ENCODE measurements at places on chromosomes 5 and 9.

- no peak for DNase-seq
Observed at GRCh38 chr9:22026696-22027095, 17.6 kb upstream of the CDKN2B start.

DNA sequence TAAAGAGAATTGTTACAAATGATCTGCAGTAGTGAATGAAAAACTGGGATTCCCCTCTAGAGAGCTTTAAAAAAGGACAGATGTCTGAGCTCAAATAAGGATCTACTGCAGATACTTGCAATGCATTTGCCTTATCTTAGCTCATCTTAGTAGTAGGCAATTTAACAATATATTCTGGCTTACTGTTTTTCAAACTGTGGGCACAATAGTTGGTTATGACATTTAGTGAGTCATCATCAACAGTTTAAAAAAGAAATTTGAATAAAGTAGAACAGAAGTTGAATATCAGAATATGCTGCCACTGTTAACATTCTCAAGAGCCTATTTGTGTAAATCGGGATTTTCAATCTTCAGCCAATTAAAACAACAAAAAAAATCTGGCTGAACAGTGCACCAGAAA, 6.7 kb upstream of the CAST start:
- DNase-seq, result no peak

DNA sequence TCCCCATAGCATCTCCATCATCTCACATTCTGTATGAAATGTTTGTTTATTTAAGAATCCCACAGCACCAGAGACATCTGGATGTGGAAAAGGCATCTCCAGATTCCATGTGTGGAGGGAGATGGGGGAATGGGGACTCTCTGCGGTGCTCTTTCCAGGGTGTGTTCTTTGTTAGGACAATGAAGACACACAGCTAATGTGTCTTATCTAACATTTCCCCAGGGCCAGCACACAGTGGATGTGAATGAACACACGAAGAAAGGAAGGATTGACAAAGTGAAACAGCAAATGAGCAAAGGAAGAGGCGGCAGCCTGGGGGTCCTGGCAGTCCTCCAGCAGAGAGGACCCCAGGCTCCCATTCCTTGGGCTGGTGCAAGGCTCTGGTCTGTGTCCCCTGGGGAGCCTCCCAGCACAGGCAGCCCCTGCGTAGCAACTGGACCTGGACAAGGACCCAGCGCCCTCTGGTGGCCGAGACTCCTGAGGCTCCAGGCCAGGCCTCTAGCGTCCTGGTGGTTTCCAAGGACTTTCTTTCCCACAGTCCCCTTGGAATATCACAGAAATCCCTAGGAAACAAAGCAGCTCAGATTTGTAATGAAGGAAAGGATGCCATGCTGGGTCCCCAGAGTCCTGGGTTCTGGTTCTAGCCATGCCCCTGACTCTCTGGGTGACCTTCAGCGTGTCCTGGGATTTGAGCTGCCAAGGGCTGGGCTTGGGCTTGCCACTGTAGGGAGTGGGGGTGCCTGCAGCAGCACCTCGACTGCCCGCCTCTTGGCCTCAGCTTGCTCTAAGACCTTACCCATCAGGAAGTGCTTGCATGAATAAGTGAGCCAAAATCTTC, 3.5 kb upstream of the PDLIM7 start:
- peak; percentile 87 for DNase-seq

- DNase-seq, result no peak
Observed at GRCh38 chr5:159956074-159956473, 39.8 kb downstream of the ADRA1B start.

DNA sequence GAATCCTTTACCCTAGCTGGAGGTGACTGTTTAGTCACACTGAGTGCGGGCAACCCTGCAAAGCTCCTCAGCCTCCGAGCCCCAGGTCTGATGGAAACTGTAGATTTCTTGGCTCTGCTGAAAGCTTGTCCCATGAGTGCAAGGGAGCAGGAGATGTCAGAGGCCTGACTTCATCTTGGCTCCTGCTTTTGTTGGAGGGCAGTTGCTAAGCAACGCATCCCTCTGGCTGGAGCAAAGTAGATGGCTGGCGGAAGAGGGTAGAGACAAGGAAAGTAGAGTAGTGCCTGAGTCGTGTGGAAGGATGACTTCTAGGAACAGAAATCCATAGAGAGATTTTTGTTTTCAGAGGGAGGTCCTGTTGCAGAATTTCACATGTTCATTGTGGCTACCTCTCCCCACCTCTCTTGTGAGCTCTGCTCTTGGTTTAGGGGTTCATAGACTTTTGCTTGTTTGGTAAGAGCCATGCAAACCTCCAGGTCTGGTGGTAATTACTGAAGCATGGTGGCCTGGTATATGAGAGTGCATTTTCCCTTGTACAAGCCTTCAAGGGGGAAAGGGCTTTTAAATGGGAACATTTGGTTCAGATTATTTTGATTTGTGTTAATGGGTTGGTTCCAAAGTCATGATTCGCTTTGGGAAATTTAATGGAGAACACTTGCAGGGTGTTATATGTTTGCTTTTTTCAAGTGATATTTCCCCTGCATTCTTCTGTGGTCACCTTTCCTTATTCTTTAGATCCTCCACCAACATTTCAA, 71.5 kb downstream of the ARHGAP26 start:
- DNase-seq, result no peak

GRCh38 chr9:21491756-21492155, 9.6 kb upstream of the IFNE start:
- DNase-seq, result no peak

DNA sequence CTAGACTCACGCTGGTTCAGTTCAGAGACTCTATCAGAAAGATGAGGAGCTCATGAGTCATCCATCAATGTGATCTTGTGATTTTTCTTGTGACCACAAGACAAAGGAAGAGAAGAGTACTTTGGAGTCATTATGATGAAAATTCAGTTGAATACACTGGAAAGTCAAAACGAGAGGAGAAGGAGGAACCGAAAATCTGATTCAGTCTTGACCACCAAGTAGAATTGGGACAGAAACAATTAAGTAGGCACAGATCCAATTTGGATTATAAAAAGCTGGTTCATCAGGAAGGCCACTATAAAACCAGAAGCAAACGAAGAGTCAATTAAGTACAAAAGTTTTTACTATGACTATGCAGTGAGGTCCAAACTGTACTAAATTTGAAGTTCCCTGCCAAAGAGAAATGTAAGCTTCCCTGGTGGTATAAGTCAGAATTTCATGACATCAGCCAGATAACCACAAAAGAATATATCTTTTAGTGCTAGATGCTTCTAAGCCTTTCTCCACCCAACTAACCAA, 90.9 kb downstream of the THBS4 start:
- no peak for DNase-seq

GRCh38 chr5:79130781-79131180, 19.2 kb downstream of the BHMT start:
- DNase-seq, result no peak

- no peak for DNase-seq
Observed at GRCh38 chr5:25459082-25459481, 814.3 kb upstream of the CDH10 start.

DNA sequence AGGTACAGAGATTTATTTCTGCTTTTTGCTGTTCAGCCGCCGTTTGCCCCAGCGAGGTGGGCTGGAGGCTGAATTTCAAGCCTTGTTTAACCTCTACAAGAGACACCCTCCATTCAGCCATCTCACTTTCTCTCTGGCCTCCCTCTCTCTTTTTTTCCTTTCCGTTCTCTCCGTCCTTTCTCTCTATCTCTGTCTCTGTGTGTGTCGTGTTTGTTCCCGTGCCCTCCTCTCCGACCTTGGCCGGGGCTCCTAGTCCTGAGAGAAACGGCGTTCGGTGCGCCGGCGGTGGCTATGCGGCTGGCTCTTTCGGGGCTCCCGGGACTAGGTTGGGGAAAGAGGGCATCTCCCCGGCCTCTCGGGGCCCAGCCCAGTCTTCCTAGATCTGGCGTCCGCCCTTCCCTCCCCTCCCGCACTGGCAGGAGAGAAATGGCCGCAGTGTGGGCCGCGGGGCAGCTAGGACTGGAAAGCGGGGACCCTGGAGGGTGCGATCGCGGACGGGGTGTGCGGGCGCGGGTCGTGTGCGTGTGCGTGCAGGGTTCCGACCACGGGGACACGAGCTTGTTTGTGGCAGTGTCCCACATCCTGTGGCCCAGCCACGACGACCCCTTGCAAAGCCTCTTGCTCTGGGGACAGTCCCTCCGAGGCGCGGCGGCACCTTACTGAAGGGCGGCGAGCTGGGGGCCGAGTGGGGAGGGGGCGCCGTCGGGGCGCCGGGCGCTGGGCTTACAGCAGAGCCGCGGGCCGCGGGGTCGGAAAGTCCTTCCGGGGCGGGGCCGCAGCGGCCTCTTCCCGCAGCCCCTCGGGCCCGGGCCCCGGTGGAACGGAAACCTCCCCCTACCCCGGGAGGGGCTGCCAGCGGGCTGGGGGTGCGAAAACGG, 5.7 kb downstream of the LHX2 start:
- no peak for DNase-seq

GRCh38 chr5:145937432-145938250, 1.3 kb downstream of the SH3RF2 start:
- no peak for DNase-seq

DNA sequence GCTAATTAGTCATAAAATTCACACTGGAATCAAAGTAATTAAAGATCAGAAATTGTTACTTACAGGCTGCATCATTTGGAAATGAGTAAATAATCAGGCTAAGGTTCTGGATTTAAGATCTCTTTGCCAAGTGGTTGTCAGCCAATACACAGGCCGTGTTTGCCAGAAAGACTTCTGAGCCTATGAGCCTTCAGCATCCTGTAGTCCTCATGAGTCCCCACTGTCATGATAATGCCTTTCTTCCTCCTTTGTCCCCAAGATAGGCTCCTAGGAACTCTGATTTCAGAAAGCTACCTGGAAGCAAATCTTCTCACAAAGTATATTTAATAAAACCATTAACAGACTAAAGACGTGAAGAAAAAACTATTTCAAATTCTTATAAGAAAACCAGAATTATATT, 810.5 kb downstream of the DNAH5 start:
- no peak for DNase-seq

- DNase-seq, result no peak
Observed at GRCh38 chr9:136437839-136438547, 1.7 kb downstream of the INPP5E start.

Data from stimulated activated CD8-positive, alpha-beta memory T cell treated with anti-CD3 and anti-CD28 coated beads, Interleukin-2, amount 100 ng/mL, for 48 hours (primary cell).